Stimulated activated CD4-positive, alpha-beta T cell treated with anti-CD3 and anti-CD28 coated beads, Interleukin-4, amount 100 ng/mL, for 1 hour (primary cell): ENCODE measurements at places on chromosomes 1 and 21.

DNA sequence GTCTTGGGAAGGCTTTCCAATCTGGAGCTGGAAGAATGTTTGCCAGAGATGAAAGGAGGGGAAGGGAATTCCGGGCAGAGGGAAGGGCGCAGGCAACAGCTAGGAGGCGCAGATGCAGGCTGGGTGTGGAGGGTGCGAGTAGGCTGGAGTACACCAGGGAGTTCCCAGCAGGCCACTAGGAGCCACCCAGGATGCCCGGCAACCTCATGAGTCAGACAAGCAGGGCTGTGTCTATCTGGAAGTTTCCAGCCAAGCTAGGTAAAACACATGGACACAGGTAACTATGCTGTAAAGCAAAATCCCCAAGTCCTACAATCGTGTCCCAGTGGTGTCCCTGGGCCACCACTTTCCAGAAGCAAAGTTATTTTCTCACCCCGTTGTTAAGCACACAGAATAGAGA, 990 bp upstream of the NBL1 start:
- no peak for DNase-seq

- no peak for DNase-seq
Measured at GRCh38 chr1:68490046-68490651, 6.7 kb downstream of the DEPDC1 start.

DNA sequence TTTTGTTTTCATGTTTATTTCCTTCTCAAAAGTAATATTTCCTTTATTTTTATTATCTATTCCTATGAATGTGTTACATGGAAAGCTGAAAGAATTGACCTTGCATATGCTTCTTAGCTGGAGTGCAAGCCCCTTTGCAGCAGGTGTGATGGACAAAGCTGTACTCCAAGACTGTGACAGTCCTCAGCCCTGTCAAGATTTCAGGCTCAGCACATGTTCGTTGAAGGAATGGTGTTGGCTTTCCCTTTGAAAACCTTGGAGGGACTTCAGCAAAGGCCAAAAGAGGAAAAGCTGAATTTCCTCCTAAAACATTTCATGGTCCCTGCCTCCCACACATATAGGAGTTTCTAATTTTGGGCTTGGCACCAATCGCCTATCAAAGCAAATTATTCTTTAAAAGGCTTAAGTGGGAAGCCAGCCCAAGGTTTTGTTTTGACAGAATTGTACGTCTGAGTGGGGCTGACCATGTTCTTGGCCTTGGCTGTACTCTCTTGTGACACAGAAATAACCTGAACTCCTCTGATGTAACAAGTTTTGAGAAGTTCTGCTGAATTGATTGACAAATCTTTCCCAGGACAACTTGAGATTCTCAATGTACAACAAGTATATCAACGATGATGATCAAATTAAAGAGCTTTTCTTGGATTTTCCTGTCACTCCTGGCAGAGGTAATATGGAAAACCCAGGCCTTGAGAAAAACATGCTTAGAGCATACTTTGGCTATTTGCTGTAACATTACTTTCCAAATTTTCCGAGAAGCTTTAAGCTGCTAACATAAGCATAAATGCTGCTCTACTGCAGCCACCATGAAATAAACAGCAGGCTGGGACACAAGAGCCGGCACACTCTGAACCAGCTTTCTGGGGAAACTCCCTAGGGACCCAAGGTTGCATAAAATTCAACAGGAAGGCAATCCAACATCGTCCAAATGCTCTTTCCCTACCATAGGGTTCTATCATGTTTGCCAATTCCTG, 135.7 kb upstream of the ZNF648 start:
- no peak for DNase-seq

- DNase-seq = no peak
Measured at GRCh38 chr1:9125325-9125724, 3.6 kb downstream of the GPR157 start.

DNA sequence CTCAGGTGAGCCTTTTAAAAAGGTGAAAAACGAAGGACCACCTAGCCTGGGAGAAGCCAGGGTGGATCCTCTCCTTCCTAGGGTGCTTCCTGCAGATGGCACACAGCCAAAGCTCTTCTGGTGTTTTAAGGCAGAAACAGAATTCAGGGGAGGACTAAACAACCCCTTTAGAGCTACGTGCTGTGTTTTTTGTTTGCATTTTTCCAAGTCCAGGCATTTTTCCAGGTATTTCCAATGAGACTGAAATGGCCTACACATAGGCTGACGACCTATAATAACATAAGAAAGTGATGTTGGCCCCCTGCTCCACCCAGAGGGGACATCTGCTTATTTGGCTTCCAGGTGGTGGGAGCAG, 83.8 kb downstream of the CAPZB start:
- no peak for DNase-seq

GRCh38 chr1:227447531-227447990, 115.8 kb upstream of the ZNF678 start:
- no peak for DNase-seq

DNA sequence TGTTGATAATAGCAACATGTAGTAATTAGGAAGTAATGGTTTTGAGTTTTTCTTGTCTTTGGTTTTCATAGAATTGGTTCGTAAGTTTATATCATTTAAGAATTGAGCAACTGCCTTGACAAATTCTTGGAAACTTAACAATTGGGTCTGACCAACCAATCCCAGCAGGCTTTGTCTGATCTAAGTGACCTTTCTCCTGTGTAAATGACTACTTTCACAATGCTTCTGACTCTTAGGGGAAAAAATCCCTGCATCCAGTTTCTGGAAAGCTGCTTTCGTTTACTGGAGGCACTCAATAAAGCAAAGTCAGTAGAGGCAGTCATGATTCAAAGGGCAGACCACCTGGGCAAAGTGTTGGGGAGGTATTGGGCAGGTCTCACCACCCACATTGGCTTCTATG, 303.6 kb upstream of the FAM78B start:
- no peak for DNase-seq

GRCh38 chr1:243267914-243268653, 12.2 kb downstream of the SDCCAG8 start:
- no peak for DNase-seq

DNA sequence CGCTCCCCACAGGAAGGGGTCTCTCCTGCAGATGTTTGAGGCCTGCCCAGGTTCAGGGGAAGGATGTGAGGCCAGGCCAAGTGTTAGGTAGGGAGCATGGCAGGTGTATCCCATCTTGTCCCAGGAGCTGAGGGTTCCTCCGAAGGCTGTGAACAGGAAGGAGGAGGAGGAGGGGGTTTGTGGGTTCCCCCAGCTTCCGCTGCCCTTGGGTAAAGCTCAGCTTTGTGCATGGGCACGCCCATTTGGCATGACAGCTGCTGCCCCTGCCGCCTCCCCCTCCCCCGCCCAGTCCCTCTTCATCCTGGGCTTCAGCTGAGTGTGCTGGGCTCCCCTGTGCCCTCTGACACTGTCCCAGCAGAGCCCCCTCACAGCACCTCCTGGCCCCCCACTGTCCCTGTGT, 25.5 kb downstream of the TNFRSF8 start:
- DNase-seq = no peak

DNA sequence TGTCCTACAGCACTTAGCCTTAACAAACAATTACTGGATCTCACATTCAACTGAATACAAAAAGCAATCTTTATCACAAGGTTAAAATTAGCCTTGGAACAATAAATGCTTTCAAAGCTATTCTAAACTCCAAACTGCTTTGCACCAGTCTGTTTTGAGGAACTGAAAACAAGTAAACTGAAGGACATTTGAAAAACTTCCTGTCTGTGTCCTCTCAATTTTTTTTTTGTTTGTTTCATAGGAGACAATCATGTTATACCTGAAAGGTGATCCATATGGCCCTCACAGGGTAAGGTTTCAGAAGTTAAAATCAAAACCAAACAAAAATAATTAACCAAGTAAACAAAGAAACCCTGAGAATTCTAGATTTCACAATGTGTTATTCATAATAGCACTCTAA, 459.1 kb downstream of the DPYD start:
- DNase-seq = no peak

DNA sequence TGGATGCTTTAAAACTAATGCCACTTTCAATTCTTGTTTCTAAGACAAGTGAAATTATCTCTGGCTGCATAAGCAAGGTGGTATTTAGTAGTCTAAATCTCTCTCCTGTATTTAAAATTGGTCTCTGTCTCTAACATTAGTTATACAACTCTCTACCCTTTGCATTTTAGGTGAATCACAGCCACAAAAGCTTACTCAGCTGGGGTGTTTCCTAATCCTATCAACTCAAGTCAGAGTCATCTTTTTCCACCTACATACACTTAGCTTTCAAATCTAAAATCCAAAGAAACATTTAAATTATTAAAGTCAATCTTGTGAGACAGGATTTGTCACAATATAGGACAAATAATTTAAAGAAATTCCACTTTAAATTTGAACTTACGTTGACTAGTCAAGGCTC, 255.1 kb upstream of the CXADR start:
- DNase-seq = no peak

DNA sequence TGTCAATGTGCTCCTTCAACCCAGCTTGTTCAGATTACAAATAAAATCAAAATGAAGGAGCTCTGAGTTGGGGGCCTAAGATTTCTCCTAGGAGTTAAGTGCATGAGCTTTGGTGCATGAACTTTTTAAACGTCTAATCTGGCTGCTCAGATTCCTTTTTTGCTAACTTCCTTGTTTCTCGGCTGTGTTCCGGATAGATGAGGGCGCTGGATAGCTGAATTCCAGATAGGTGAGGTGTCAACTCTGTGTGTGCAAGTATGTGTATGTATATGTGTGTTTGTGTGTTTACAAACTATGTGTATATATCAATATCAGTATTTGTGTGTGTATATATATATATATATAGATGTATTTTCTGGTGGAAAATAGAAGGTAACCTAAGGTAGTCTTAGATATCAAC, 37.5 kb upstream of the RCAN3 start:
- DNase-seq = no peak

- DNase-seq = peak; percentile 37
Measured at GRCh38 chr1:31715087-31715872, 11.5 kb upstream of the COL16A1 start.

DNA sequence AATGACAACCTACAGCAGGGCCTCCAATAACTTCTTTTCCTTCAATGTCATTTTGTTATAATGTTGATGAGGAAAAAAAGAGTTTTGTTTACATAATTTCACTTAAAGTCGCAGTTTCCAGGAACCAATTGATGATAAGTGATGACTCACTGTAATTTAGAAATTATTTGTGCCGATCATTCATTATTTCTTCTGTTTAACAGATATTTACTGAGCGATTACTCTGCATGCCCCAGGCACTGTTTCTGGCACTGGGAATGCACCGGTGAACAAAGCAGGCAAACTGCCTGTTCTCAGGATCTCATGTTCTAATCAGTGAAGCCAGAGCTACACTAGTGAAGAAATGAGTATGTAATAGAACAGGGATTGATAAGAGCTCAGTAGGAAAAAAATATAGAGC, 403.4 kb downstream of the NTNG1 start:
- DNase-seq = no peak

DNA sequence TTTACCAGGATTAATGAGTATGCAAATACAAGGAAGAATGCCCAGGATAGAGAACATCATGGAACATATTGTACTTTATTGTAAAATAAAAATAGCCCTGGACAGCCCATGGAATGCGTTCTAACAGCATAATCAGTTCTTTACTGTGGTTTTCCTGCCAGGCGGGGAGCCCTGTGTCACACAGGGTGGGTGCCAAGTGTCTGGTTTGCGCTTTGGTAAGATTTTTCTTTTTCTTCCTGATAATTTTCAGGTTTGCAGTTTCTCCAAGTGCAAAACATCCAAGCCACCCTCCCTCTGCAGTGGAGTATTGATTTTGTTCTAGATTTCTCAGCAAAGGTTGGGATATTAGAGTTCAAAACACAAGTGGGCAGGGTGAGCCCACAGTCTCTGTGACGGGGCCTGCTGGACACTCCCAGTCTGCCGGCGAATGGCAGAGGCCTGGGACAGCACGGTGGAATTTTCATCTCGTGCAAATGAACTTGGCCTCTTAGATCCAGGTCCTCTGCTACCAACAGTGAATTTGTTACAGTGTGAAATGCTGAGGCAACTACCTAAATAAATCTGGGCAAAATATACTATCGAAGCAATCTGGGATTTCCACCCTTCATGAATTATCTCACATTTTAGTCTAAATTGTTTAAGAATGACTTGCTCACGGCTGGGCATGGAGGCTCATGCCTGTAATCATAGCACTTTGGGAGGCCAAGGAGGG, 15.6 kb upstream of the KCNJ15 start:
- DNase-seq = no peak

GRCh38 chr1:223486932-223487886, 94.0 kb downstream of the CCDC185 start:
- no peak for DNase-seq

DNA sequence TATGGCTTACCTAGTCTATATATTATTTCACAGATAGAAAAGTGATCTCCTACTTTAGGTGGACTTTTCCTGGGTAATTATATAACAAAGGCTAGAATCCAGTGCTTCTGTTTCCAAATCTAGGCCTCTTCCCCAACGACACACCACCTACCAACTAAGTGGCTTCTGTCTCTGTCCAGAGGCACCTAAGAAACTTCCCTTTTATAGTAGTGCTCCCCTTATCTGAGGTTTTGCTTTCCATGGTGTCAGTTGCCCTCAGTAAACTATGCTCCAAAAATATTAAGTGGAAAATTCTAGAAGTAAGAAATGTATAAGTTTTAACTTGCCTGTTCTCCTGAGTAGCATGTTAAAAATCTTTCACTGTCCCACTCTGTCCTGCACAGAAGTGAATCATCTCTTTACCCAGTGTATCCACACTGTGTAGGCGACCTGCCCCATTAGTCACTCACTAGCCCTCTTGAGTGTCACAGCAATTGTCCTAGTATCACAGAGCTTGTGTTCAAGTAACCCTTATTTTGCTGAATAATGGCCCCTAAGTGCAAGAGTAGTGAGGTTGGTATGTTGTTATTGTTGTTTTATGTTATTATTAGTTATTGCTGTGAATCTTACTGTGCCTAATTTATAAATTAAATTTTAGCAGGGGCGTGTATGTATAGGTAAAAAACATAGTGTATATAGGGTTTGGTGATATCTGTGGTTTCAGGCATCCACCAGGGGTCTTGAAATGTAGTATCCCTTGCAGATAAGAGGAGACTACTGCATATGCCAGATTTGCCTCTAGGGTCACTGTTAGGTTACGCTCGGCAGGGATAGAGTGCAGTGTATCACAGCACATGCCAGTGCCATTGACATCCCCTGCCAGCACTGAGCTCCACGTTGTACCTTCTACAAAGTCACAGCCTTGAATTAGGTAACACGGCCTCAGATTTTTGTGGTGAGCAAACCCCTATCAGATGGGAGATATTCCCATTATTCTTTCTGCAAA, 14.7 kb upstream of the CD53 start:
- no peak for DNase-seq

GRCh38 chr1:203968761-203969160, 104.2 kb upstream of the SOX13 start:
- DNase-seq = no peak

DNA sequence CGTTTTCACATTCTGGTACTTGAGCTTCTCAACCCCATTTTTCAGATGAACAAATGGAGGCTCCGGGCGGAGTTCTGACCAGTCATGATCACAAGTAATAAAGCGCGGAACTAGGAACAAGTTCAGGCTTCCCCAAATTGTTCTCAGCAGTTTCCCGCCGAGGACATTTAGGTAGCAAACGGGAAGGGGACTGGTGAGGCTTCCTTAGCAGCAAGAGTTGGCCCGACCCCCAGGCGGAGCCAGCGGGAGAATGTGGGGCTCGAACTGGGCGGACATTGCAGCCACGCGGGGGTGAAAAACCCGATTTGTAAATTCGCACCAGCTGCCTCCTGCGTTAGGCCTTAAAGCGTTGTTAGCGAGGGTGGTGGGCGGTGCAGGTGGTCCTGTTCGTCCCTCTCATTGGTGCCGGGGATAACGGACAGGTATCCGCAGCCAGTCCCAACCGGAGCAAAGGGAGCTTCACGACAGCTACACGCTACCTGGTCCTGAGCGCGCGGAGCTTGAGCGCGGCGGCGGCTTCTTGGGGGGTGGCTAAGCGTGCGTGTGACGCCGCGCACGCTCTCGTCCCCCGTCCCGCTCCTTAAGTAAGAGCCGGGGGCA, 15.3 kb downstream of the SEMA6C start:
- peak; percentile 83 for DNase-seq
